Stimulated activated CD8-positive, alpha-beta memory T cell treated with anti-CD3 and anti-CD28 coated beads, Interleukin-7, amount 100 ng/mL, for 1 hour (primary cell): ENCODE measurements at places on chromosomes 2 and 18.

- DNase-seq = no peak
These were observed 959.0 kb upstream of the SLC39A10 start for GRCh38 chr2:194698012-194698411.

GRCh38 chr2:3641841-3642421, 16.1 kb upstream of the ALLC start:
- DNase-seq = no peak

- DNase-seq = no peak
These were observed 29.4 kb upstream of the CHMP3 start for GRCh38 chr2:86592547-86593230.

GRCh38 chr2:54740333-54740732, 16.9 kb downstream of the EML6 start:
- no peak for DNase-seq

GRCh38 chr2:133223226-133223625, 345.0 kb downstream of the NCKAP5 start:
- no peak for DNase-seq

GRCh38 chr2:152468899-152469692, 134.1 kb downstream of the FMNL2 start:
- no peak for DNase-seq

GRCh38 chr2:201678401-201678800, 20.0 kb downstream of the MPP4 start:
- DNase-seq = no peak

GRCh38 chr18:22332590-22332989, 85.1 kb downstream of the CTAGE1 start:
- DNase-seq = no peak

DNA sequence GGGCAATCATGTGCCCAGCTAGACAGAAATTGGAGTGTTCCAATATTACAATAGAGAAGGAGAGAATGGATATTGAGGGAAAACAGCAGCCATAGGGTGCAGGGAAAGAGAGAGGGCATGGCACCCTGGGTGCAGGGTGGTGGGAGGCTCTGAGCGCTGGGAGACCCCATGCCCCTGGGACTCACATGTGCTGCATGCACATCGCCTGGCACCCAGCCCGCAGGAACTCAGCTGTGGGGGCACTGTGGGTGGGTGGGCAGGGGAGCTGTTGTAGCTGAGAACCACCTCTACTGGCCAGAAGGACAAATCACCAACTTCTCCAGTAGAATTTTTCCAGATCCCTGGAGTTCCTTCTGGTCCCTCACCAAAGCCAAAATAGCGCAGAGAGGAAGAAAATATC, 7.2 kb upstream of the NEURL3 start:
- no peak for DNase-seq

GRCh38 chr2:128354161-128354560, 35.5 kb upstream of the HS6ST1 start:
- DNase-seq = no peak

- no peak for DNase-seq
These were observed 135.3 kb downstream of the PXDN start for GRCh38 chr2:1609040-1609439.

GRCh38 chr18:8373486-8373885, 235.8 kb upstream of the RAB12 start:
- no peak for DNase-seq

GRCh38 chr2:222205136-222205535, 93.7 kb downstream of the PAX3 start:
- DNase-seq = no peak

GRCh38 chr18:51821610-51822009, 518.4 kb upstream of the DCC start:
- DNase-seq = no peak

DNA sequence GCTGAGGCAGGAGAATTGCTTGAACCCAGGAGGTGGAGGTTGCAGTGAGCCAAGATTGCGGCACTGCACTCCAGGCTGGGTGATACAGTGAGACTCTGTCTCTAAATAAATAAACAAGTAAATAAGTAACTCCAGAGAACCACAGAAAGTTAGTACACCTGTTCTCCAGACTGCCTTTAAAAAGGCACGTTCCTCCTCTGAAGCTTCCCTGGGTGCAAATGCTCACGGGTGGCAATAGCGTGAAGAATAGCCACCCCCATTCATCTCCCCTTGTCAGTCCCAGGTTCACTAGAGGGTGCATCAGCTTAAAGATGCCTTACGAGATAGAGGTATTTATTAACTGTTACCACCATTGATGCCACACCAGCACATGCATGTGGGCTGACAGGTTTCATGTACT, 64.3 kb upstream of the RTN4 start:
- DNase-seq = no peak

- DNase-seq = no peak
These were observed 79.2 kb downstream of the LONRF2 start for GRCh38 chr2:100242891-100243619.

DNA sequence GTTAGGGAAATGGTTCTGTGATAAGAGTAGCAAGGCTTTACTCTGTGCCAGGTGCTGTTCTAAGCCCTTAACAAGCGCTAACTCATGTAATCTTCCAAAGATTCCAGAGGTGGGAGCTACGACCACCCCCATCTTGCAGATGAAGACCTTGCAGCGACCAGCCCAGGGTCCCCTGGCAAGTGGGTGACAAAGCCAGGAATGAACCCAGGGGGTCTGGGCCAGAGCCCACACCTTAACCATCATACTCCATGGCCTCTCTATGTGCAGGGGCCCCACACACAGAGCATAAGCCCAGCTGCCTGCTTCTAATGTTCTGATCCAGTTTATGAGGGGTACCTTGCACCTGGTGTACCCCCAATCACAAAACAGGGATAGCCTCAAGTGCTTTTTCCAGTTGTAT, 105.3 kb downstream of the ZBTB7C start:
- DNase-seq = no peak

DNA sequence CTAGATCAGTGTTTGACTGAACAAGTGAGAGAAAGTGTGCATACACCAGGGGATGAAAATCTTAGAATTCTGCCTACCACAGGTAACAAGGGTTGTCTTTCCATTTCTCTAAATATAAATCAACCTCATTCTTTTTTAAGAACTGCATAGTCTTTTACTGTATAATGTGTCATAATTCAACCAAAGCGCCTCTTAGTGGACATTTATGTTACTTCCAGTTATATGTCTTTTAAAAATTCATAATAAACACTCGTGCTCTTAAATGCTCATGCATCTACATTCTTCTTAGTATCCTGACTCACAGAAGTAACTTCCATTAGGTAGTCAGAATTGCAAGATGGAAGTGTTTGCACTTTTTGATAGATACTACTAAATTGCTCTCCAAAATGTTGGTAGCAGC, 76.2 kb downstream of the CHRNA1 start:
- DNase-seq = no peak

DNA sequence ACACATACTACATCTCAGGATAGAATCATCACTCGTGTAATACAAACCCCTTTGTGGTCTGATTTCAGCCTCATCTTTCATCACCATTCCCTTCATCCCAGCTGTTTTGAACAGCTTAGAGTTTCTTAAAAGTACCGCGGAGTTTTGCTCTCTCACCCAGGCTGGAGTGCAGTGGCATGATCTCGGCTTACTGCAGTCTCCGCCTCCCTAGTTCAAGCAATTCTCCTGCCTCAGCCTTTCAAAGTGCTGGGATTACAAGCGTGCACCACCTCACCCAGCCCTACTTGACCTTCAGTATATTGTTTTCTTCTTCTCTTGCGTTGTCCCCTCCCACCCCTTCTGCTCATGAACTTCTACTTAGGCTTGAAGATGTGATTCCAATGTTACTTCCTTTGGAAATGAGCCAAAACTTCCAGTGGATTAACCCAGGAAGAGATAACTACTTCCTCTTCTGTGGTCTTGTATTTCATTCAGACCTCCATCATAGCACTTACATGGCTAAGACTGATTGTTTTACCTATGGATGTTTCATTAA, 15.8 kb downstream of the ERLEC1 start:
- DNase-seq = no peak
